Activated T-cell treated with anti-CD3 and anti-CD28 coated beads for 48 hours (primary cell): ENCODE measurements at places on chromosomes 4 and X.

GRCh38 chr4:41400296-41400695, 137.7 kb upstream of the LIMCH1 start:
- DNase-seq = no peak

- no peak for DNase-seq
These were observed 444 bp upstream of the ARHGAP6 start for GRCh38 chrX:11666164-11666563.

DNA sequence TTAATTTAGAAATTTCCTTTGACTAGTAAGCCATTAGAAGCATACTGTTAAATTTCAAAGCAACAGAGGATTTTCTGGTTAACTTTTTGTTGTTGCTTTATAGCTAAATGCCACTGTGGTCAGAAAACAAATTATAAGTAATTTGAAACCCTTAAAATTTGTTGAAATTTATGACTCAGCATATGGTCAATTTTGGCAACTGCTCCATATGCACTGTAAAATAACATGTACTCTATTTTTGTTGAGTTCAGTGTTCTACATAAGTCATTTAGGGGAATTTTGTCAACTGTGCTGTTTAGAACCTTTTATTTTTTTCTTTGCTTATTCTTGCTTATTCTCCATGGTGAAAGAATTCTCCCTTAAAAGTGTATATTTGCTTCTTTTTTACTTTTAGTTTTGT, 28.6 kb downstream of the SCLT1 start:
- no peak for DNase-seq

- no peak for DNase-seq
These were observed 24.6 kb upstream of the MOB1B start for GRCh38 chr4:70877556-70877955.

GRCh38 chr4:145178740-145179280, 1.6 kb downstream of the OTUD4 start:
- no peak for DNase-seq

DNA sequence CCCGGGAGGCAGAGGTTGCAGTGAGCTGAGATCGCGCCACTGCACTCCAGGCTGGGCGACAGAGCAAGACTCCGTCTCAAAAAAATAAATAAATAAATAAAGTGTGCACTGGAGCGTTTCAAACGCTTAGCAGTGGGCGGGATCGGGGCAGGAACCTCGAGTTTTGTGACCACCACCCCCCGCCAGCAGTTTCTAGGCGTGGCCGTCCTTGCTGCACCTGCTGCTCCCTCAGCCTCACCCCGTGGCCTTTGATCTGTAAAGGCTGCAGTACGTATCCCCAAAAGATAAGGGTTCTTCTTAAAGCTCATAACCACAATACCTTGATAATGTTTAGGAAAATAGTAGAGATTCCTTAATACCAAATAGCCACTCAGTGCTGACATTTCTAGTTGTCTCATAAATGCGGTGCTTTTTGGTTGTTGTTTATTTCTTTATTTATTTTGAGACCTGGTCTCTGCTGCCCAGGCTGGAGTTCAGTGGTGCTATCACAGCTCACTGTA, 33.2 kb downstream of the PCGF3 start:
- DNase-seq = no peak

DNA sequence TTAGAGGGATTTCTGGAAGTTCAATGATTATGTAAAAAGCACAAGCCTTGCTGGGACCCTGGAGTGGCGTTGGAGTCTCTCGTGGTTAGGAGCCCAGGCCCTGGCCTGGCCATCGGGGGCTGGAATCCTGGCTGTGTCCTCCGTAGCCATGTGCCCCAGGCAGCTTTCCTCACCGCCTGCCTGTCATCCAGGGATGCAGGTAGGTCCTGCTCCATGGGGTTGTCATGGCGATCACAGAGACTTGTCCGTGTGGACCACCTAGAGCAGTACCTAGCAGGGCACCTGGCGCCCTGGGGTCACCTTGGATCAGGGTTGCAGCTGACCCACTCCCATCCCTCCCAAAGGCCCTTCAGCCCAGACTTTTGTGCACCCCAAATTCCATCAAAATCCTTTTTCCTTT, 30.2 kb upstream of the WFS1 start:
- DNase-seq = no peak

GRCh38 chrX:130566028-130566683, 164.4 kb downstream of the RBMX2 start:
- no peak for DNase-seq

GRCh38 chrX:21398426-21398825, 24.2 kb downstream of the CNKSR2 start:
- no peak for DNase-seq

DNA sequence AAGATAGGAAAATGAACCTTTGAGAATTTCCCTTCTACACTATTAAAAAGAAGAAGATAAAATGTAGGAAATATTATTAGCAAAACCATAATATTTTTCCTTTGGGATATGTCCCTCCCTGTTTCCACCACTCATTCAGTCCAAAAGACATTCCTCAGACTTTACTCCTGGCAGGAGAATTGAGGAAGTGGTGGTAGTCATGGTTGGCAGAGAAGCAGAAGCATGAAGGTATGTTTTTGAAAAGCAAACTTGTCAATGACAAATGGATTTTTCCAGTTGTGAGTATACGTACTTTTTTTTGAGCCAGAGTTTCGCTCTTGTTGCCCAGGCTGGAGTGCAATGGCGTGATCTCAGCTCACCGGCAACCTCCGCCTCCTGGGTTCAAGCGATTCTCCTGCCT, 13.7 kb downstream of the STAG2 start:
- no peak for DNase-seq

- DNase-seq = no peak
These were observed at the start of gene FAM184B for GRCh38 chr4:17781300-17782287. Gene FAM184B, minus strand, starts transcription at chr4:17781621. Its CDS starts 322 bp downstream, at chr4:17781299.

- DNase-seq = peak; percentile 49
These were observed 52.4 kb upstream of the TMEM33 start for GRCh38 chr4:41882625-41883347.

- DNase-seq = no peak
These were observed 228.5 kb upstream of the ADAMTS3 start for GRCh38 chr4:72797486-72797885.

DNA sequence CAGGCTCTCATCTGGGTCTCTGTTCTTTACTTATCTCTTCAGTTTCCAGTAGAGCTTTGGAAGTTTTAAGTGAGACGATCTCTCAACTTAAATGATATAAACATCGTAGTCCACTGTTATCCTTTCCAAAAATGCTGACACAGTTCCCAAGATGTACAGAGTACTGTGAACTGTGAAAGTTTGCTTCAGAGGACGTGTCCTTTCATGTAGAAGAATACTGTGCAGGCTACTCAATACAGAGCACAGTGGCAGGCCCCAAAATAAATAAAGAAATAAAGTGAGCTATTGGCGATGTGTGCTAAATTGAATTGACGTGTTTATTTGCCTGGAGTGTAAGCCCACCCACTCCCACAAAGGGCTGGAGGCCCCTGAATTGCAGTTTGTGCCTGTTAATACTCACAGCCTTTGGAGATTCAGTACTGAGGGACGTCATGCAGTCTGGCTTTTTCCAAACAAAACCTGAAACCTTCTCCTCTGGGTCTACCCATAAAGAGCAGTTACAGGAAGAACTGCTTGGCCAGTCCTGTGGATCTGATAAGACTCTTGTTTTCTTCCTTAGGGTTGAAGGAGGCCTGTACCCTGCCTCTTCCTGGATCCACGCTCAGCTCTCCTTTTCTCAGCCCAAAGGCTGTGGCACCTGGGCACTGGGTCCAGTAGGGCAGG, 66.1 kb downstream of the SOWAHB start:
- DNase-seq = no peak

DNA sequence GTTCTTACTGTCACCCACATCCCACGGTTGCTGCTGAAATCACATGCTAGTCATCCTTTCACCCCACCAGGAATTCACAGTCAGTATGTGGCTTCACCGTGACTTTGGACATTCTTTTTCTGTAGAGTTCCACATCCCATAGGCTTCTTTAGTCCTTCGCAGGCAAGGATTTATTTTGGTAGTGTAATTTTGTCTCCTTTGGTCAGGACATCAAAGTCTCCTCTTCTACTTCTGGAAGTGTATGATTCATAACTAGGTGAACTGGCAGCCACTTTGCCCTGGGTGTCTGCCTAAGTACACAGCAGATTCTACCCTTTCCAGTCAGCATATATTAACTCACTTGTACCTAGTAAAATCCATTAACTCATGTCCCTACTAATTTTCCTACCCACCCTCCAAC, 38.3 kb upstream of the MMAA start:
- DNase-seq = no peak

DNA sequence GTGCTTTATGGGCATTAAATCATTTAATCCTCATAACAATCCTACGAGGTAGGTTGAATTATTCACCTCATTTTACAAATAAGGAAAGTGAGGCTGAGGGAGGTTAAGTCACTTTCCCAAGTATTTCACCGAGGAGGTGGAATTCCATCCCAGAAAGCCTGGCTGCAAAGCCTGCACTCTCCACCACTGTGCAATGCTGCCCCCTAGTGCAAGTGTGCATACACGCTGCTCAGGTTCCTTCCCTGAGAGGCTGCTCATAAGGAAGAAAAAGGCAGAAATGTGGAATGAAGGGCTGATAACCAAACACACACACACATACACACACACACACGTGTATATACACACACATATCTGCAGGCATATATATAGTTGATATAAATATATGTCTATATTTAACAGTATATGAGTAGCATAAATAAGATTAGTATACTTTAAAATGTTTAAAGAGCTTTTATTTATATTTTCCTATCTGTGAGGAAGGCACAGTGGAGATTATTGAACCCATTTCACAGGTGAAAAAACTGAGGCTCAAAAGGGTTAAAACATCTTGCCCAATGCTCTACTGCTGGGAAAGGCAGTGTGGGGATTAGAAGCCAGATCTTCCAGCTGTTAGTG, 714.5 kb upstream of the TENM3 start:
- peak; percentile 3 for DNase-seq

- DNase-seq = no peak
These were observed 10.7 kb downstream of the CLNK start for GRCh38 chr4:10673817-10674369.

DNA sequence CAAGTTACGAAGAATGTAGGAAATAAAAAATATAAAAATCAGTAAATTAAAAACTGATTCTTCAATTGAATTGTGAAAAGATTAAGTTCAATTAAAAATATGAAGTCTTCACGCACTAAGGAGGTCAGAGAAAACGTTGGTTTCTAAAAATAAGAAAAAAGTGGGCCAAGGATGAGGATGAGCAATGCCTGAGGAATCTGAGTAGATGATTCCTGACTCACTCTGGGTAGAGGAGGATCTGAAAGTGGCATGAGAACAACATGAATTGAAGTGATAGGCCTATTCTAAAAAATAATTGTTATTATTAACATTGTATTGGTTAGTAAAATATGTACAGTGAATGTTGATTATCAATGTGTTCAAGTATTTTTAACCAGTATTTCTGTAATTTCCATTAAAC, 444.2 kb downstream of the GRIA2 start:
- DNase-seq = no peak

DNA sequence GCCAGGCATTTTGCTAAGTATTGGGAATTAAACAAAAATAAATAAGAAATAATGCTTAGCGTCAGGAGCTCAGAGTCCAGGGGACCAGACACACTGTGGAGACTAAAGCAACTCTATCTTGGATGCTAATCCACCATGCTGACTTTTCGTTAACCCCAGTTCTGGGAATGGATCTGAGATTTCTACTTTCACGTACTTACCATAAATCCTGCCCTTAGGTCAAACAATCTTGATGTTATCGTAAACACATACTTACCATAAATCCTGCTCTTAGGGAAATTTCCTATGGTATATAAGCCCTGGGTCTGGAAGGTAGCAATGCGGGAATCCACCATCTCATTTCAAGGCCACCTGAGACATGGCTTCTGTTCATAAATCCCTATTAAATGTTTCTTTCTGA, 204.5 kb upstream of the IGFBP7 start:
- no peak for DNase-seq

DNA sequence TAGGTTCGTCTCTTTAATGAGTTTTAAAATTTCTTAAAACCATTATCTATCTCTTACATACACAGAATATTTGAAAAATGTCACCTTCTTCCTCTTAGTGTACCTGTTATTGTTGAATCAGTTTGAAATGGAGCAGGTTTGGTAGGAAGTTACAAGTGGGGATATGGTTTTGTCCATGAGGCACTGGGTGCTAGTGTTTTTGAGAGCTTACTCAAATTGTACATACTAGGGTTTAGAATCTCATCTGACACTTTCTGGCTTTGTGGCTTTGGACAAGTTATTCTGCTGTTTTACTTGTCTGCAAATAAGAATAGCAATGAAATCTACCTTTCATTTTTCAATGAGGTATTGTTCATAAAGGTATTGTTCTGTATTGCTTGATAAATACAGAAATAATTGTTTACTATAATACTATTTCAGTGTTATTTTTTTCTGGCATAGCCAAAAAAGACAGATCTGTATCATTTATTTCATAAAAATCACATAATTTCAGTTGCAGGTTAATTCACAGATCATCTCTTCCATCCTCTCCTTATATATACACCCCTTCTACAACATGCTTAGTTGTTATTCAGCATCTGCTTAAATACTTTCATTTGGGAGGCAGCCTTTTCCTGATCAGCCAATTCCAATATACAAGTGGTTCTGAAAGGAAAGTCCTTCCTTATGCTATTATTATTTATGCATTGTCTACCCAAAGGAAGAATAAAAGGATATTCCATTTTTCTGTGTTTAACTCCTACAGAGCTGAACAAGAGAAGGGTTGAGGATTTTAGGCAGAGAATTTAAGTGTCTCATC, 13.3 kb downstream of the NCAPG start:
- no peak for DNase-seq

DNA sequence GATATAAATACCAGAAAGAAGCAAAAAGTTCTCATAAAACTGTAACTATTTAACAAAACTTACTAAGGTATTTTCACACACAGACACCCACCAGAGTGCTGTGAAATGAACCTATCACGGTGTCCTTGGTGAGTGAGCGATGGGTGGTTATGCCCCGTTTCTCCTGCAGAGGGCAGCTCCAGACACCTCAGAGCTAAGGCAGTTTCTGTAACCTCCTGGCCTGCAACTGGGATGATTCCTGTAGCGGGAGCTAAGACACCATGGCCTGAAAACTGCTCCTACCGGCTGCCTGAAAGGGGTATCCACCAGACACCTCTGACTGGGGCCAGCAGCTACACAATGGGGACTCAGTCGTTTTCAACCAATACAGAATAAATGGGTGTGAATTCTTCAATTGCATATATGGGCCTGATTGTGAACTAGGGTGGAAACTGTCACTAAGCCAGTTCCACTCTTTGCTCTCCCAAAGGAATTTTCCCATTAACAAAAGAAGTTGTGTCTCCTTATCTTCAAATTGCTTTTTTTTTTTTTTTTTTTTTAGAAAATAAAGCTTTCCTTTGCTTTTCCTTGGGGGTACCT, 2375.8 kb upstream of the TENM3 start:
- DNase-seq = peak; percentile 15

DNA sequence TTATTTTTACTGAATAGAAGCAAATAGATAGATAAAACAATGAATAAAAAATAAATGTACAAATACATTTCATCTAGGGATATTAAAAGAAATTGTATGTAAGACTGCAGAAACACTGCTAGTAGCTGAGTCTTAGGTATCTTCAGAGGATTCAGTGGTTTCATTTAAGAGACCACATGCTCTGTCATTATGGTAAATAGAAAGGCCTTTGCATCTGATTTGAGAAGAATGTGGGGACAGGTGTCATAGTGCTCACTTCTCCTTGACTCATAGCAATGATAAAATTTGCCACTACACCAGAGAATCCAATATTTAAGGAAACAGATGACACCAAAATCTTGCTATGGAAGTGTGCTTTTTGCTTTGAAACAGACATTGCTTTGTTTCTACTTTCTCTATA, 59.8 kb upstream of the PPP1R2C start:
- DNase-seq = no peak

- no peak for DNase-seq
These were observed 13.2 kb downstream of the HS3ST1 start for GRCh38 chr4:11415409-11416070.
